Tibial artery (tissue), 4 donors: ENCODE measurements at places on chromosomes 7 and 10.

GRCh38 chr10:101351017-101351416, 2.9 kb upstream of the BTRC start:
- no peak for DNase-seq

- no peak for DNase-seq
Measured at GRCh38 chr7:40673285-40673684, 538.5 kb downstream of the SUGCT start.

DNA sequence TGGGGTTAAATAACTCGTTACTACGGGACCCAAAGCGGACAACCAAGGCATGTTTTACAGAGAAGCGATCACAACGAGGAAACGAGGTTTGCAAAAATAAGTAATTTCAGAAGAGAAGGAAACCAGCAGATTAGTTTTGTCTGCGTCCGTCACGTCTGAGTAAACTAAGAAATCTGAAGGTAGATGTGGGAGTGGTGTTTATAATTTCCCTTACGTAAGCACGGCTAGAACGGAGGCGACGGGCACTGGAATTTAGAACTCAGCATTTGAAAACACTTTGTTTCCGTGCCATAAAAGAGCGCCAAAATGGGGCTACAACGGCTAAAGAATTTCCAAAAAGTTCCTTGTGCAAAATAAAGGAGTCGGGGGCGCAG, 718 bp upstream of the UMAD1 start:
- DNase-seq, result no peak

DNA sequence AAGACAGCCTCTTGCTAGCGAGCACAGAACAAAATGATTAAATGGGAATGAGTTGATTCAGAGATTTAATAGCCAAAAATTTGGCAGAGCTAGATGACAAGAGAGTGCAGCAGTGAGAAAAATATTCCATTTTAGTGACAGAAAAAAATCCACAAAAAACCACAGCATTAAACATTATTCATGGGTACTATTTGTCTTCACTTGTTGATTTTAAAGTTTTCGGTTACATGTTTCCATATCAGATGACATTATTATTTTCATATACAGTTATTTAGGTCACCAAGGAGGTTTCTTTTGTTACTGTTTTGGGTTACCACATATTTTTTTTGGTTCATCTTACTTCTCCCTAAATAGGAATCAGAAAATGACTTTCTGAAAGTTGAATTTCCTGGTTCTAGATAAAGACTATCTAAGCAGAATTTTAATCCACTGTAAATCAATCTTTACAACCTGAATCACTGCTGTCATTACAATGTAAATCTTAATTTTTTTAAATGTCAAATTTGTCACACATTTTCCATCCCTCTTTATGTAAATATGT, 87.9 kb downstream of the SVIL start:
- no peak for DNase-seq

GRCh38 chr7:2487586-2488271, 11.5 kb upstream of the GRIFIN start:
- peak; percentile 89 for DNase-seq

GRCh38 chr10:132989476-132990415, 47.4 kb upstream of the CFAP46 start:
- DNase-seq, result no peak

DNA sequence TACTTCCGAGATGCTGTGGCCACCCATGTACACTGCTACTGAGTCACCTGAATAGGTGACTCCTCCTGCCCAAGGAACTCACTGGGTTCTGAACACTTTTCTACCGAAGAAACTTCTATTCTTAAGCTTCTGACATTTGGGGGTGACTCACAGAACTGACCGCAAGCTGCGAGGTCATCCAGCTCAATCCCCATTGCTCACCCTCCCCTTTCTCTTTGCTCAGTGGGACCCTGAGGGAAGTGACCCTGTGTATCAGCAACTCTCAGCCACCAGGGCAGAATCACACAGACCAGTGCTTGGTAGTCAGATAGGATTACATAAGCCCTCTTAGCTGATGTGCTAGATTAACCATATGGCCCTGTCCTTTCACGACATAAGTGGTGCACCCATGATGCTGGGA, 46.3 kb downstream of the INSYN2A start:
- no peak for DNase-seq

DNA sequence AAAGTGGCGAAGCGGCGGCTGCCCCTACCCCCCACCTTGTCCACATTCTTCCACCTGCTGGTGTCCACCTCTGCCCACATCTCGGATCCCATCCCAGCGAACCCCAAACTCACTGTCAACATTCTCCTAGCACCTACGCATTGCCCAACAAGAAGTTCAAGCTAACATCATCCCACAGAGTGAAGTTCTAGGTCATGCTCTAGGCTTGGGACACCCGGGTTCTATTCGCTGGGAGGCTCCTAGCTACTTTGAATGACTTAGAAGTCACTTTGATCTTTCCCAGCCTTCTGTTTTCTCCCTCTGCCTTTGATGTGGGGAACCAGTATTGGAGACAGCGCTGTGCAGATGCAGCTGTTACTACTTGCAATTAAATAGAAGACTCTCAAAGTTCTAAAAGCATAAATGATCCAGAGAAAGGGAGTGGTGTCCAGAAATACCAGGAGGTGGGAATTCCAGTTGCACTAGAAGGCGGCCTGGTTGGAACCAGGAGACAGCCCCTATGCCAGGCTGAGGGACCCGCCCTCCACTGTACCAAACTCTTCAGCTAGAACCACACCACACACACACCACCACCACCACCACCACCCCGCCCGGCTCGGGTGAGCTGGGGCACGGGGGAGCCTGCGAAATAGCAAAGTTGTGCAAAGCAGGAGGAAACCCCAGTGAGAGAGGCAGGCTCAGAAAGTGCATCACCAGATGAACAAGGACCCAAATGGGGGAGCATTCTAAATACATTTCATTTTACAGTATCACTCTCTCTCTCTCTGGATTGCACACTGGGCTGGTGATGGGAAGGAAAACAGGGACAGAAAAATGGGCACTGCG, 5.5 kb upstream of the VGF start:
- no peak for DNase-seq

GRCh38 chr10:108905171-108905570, 1018.1 kb downstream of the XPNPEP1 start:
- DNase-seq, result no peak

GRCh38 chr7:103664577-103664976, 218.6 kb upstream of the SLC26A5 start:
- no peak for DNase-seq

- DNase-seq, result no peak
Measured at GRCh38 chr7:139453673-139454321, 29.7 kb downstream of the KLRG2 start.

DNA sequence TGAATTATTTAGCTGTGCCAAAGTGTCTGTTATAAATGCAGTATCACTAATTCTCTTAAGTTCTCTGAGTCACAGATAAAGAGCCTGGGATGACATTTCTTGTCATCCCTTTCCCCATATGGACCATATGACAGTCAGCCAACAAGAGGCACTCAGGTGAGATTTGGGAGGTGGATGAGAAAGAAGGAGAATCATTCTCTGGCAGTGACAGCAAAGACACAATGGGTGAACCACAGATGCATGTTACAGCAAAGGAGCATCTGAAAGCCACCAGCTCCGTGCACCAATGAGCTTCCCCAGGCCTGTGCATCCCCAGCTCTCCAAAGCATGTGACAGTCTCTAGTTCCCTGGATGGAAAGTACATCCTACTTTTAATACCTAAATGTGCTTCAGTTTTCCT, 10.8 kb downstream of the GIMAP6 start:
- DNase-seq, result no peak
